ENCODE measurements at places on chromosomes 13 and 19. TPM values are rescaled to one million over a fixed set of nuclear protein-coding genes. Genes with fewer than 3 reads are reported as not detected.

DNA sequence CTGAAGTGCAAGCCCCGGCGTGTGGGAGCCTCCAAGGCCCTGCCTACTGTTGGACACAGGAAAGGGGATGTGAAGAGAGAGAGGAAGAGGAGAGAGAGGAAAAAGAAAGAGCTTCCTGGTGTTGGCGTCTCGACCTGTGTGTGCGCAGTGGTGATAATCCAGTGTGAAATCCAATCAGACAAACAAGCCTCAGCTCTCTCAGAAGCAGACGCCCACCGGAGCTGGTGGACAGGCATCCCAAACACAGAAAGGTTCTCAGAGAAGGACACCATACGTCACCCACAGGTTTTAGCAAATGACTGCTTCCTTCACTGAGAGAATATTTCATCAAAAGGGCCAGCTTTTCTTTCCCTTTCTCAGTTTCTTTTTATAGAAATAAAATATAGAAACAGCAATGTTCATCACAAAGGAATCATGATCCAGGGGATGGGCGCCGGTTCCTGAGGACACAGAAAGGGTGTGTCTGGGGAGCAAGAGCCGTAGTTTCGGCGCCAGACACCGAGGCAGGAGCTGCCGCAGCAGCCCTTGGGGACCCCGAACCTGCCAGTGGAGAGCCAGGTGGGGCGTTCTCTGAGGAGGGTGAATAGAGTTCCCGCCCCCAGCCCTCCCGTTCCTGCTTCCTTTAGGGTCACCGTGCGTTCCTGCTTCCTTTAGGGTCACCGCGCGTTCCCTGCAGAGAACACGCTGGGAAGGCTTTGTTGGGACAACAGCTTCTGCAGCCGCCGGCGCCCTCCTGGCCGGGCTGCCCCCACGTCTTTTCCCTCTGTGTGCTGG lies 145.8 kb upstream of the SOX1 start:
- no peak for DNase-seq

GRCh38 chr19:38759590-38760003 lies 13.7 kb downstream of the LGALS7 start:
- no peak for DNase-seq

DNA sequence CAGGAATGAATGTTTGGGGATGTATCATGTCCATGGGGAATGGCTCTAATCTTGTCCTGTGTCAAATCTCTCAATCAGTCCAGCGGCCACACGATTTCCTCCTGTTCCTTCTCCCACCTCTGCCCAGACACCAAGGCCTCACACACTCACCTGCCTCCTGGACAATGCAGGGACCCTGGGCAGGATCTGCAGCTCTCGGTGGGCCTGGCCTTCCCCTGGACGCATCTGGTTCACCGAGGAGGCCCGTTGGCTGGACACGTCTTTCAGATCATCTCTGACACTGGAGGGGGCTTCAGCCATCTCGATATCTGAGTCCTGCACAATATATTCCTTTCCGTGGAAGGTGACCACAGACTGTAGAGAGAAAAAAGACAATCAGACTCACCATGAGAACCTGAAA lies 21.4 kb downstream of the ZSCAN5C start:
- no peak for DNase-seq

- peak; percentile 85 for DNase-seq
Observed at GRCh38 chr19:13118424-13119193, 545 bp downstream of the NACC1 start.

DNA sequence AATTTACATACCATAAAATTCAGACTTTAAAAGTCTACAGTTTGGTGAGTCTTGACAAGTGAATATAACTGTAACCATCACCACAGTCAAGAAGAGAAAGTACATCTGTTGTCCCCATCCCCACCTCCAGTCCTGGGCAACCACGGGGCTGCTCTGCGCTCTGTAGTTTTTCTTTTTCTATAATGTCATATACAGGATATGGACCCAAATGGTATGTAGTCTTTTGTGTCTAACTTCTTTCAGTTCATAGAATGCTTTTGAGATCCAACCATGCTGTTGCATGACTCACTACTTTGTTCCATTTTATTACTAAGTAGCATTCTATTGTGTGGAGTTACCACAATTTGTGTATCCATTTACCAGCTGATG lies 103.9 kb downstream of the DOCK9 start:
- no peak for DNase-seq

- DNase-seq = no peak
Observed at GRCh38 chr19:39816287-39817048, 17.5 kb downstream of the DYRK1B start.

DNA sequence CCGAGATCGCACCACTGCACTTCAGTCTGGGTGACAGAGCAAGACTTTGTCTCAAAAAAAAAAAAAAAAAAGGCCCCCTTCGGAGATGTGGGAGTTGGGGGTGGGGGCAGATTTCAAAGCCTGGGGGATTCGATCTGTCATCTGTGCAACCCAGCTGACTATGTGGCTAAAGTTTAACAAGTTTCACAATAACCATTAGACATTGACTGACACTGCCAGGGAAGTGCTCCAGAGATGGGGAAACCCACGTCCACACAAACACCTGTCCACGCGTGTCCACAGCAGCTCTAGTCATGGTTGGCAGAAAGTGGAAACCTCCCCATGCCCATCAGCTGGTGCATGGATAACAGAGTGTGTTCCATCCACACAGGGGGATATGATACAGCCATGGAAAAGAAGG lies 37.6 kb upstream of the HOMER3 start:
- no peak for DNase-seq

DNA sequence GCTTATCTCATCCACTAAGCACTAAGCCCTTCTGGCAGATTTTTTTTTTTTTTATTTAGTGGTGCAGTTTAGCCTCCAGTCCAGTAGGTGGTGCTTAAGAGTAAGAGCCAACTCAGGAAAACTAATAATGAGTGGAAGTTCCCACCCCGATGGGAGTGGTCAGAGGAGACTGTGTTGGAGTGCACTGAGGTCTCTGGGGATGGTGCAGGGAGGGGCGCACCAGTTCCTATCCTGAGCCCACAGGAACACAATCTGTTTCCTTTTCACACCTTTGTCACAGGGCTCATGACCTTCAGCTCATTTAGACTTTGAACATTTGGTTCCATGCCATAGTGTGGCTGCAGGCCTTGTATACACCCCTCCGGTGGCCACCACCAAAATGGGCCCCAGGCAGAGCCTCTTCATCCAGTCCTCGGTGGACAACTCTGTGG lies 367.4 kb downstream of the SPRY2 start:
- DNase-seq = no peak

The KANK3 gene
- total RNA-seq = 0.20 TPM

The CYP4F2 gene
- total RNA-seq = not detected

The MBD3L3 gene
- not detected for total RNA-seq

The CABP5 gene
- not detected for total RNA-seq
